HCT116 (cell line): ENCODE measurements at places on chromosomes 2 and 18. TPM values are rescaled to one million over a fixed set of nuclear protein-coding genes. Genes with fewer than 3 reads are reported as not detected.

DNA sequence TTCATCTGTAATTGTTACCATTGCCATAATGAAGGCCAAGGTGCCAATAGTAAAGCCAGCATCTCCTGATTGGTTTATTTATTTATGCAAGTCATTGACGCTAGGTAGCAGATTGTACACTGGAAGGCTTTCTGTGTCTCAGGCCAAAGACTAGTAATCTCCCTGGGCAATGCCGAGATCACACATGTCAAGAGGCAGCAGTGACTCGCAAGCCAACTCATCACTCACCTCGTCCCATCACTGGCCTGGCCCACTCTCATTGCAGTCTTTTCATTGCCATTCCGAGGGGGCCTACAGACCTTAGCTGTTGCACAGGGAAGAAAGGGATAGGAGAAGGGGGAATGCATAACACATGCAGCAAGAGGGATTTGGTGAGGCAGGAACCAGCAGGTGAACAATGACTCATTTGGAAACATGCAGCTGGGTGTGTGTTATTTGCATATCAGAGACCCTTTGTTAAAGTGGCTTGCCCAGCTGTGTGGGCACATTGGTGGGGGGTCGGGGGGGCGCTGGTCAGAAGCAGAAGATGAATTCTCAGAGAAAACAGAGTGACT, 448.7 kb upstream of the HNRNPA3 start:
- no peak for DNase-seq

DNA sequence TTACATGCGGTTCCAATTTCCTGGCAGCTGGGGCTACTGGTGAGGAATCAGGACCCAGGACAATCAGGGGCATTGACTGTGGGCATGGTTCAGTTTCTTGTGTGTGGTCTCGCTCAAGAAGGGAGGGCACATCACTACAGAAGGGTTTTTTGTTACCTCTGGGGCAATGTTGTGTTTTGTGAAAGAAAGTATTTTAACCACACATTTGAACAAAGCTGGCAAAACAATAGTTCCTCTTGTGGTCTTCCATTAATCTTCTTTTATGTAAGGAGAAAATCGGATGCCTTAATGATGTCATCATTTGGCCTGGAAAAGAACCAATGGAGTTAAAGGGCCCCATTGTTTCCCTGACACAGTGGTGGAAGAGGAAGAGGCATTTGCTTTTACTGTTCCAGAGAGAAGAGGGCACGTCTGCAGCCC, 197.4 kb downstream of the SH3BP4 start:
- DNase-seq = no peak

The INHBB gene
- 0.27 TPM for total RNA-seq

DNA sequence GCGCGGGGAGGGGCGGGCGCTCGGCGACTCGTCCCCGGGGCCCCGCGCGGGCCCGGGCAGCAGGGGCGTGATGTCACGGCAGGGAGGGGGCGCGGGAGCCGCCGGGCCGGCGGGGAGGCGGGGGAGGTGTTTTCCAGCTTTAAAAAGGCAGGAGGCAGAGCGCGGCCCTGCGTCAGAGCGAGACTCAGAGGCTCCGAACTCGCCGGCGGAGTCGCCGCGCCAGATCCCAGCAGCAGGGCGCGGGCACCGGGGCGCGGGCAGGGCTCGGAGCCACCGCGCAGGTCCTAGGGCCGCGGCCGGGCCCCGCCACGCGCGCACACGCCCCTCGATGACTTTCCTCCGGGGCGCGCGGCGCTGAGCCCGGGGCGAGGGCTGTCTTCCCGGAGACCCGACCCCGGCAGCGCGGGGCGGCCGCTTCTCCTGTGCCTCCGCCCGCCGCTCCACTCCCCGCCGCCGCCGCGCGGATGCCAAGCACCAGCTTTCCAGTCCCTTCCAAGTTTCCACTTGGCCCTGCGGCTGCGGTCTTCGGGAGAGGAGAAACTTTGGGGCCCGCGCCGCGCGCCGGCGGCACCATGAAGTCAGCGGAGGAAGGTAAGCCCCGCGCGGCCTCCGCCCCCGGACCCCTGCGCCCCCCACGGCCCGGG, at the start of gene NFATC1:
TSS of gene NFATC1 (plus strand) at position 170 of the 644 bp plus-strand sequence. CDS start at position 465, 295 bp downstream.
- DNase-seq = no peak

DNA sequence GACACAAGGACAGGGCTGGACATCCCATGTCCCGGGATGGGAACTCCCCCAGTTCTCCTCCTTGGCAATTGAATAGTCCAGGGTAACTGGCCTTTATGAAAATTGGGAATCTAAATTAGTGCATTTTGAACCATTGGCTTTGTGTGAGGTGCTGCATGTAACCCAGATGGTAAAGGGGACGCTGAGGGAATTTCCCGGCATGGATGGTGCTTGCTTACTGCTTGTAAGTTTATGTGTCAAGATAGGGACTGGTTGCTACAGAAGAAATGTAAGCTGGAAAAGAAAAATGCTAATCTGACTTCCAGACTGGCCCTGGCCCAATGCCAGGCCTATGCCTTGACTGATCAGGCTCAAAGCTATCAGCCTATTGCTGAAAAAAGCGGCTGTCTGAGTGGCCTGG, 1096.7 kb upstream of the DDX18 start:
- no peak for DNase-seq

- DNase-seq = no peak
Observed at GRCh38 chr2:156619021-156619539, 182.9 kb downstream of the GPD2 start.

DNA sequence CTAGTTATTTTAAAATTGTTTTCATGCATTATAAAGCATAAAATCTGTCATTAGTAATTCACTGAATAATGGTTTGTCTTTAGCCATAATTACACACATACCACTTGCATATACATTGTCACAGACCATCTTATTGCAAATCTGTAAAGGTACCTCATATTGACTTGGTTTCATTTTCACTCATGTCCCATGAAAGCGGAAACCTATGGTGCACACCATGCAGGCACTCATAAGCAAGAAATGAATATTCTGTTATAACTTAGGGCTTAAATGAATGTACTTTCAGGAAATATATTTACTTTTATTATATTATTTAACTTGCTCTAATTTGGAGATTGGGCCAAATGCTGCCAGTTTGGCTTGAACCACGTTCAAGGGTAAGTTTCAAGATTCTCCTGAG, 29.2 kb upstream of the STK17B start:
- no peak for DNase-seq

GRCh38 chr18:7812431-7813063, 245.4 kb downstream of the PTPRM start:
- no peak for DNase-seq

- DNase-seq = no peak
Observed at GRCh38 chr18:31740180-31740579, 20.5 kb downstream of the SLC25A52 start.

The PAIP2B gene
- 5.9 TPM for total RNA-seq
